ENCODE measurements at places on chromosomes 3 and 15.
A peak's percentile ranks its signal among the peaks of the same experiment; 100 is the strongest.

DNA sequence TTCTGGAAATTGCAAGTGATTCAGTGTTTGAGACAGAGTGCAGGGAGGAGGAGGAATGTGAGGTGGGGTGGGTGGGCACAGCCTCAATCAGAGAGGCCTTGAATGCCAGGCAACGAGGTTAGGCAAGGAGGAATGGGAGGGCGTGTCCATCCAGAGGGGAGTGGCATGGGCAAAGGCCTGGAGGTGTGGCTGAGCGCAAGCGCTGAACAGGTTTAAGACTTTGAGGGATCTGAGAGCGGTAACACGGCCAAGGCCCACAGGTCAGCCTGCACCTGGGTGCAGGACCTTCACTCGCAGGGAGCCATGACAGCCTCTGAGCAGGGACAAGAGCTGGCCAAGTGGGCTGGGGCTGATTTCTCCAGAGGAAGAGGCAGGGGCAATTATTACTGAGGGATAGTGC, 125.9 kb downstream of the TPRA1 start:
- no peak for DNase-seq

GRCh38 chr15:65171428-65171827, 13.7 kb downstream of the CLPX start:
- no peak for DNase-seq

DNA sequence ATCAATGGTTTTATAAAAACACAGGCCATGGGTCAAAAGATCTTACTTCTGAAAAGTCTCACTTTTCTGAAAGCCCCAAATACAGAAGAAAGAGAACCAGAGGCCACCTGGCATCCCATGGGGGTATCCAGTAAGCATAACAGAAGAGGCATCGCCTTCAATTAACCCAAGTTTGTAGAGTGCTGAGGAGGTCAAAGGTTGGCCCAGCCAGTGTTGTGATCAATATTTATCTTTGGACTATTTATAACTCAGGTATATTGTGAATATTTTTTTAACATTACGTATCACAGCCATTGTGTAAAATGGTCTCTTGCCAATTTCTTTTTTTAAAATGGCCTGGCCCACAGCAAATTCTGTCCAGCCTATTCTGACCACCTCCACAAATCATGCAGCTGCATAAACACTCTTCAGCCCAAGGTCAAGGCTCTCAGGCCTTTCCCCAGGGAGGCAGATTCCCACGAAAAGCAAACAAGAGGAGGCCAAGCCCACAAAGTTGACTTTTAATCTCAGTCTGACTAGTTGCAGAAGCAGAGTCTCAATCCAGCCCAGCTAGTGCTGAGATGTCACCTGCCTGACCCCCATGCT, 26.2 kb upstream of the SPTBN5 start:
- DNase-seq: no peak

- no peak for DNase-seq
These were observed 354.7 kb downstream of the MCTP2 start for GRCh38 chr15:94586099-94586498.

DNA sequence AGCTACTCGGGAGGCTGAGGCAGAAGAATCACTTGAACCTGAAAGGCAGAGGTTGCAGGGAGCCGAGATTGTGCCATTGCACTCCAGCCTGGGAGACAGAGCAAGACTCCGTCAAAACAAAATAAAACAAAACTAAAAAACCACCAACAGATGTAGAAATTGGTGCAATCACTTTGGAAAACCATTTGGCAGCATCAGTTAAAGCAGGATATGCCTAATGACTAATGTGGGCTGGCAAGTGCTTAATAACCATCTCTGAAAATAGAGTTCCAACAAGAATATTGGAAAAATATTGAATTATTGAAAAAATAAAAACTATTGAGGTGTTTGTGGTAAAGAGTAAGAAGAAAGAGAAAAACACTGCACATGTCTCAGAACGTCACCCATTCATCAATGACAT, 16.1 kb upstream of the RTP3 start:
- no peak for DNase-seq

DNA sequence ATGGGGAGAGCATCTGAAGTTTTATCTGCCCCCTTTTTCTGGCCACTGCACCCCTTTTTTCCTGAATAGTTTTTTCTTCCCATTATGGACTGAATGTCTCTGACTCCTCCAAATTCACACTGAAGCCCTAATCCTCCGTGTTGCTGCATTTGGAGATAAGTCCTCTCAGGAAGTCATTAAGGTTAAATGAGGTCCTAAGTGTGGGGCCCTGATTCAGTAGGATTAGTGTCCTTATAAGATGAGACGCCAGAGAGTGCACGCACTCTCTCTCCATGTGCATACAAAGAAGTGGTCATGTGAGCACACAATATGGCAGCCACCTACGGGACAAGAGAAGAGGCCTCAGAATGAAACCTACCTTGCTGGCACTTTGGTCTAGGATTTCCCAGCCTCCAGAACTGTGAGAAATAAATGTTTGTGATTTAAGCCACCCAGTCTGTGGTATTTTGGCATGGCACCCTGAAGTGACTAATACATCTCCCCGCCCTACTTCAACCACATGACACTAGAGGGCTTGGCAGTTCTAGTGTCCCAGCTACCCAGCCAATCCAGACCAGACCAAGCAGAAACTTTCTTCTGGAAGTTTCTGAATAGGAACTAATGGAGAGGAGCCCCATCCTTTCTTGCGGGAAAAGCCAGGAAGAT, 191.3 kb downstream of the PDE8A start:
- no peak for DNase-seq

- no peak for DNase-seq
These were observed 559.0 kb downstream of the PDCD6IP start for GRCh38 chr3:34357461-34357860.

- DNase-seq: peak; percentile 56
These were observed 114.9 kb upstream of the MEF2A start for GRCh38 chr15:99450896-99451358.

DNA sequence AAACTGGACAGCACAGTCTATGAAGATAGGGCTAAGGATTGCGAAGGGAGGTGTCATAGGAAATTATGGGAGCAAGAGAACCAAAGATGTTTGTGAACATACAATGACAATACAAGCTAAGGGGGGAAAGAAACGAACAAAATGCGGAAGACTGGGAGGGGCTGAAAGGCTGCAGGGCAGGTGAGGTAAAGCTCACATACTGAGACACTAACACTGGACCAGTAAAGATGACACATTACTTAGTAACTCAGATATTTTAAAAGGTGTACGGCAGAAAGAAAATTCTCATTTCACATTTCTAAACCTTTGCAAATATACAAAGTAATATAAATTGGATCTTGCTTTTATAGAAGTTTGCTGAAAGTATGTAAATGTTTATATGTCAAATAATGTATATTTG, 10.1 kb downstream of the CLDND1 start:
- no peak for DNase-seq

DNA sequence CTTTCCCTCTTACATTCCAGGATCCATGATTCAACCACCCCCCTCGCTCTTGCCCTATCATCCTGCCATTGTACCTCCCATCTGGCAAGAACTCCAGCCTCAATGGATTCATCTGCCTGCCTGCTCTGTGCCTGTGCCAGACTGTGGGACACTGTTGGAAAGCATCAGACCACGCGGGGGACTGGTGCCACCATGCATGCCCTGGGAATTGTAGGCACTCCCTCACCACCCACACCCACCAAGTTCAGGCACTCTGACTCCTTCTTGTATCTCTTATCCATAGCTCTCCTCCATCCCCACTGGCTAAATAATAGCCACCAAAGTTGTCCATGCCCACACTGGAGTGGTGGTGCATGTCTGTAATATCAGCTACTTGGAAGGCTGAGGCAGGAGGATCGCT, 143.8 kb downstream of the TPRA1 start:
- no peak for DNase-seq

- DNase-seq: no peak
These were observed 33.4 kb downstream of the CCDC33 start for GRCh38 chr15:74269362-74270035.

DNA sequence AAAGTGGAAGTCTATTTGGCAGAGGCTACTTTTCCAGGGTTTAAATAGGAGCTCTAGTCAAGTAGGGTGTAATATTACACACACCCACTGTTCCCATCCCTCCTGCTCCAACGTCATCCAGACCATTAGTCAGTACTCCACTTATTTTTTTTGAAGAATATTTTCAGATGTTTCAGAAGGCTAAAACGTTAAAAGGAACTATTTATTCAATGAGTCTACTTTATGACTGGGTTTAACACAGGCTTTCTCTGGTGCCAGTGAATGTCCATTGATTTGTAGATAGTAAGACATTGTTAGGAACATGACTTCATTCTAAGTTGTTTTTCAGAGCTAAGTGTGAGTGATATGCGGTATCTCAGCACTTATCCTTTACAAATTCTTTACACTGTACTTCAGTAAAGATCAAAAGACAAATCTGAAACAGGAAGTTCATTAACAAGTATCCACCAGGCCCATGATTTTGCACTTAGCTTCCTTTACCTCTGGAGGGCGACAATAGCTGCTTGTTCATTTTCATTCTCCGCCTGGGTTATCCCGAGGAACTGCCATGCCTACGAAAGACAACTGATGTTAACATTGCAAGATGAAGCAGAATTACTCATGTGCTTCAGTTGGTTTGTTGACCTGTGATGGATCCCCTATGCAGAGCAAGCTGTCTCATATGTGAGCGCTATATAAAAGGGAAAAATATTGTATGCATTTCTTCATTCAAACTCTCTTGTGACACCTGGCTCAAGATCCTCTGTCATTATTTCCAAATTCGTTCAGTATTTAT, 158.7 kb downstream of the USP13 start:
- DNase-seq: no peak

- DNase-seq: no peak
These were observed 44.0 kb downstream of the CCDC54 start for GRCh38 chr3:107421170-107421792.

DNA sequence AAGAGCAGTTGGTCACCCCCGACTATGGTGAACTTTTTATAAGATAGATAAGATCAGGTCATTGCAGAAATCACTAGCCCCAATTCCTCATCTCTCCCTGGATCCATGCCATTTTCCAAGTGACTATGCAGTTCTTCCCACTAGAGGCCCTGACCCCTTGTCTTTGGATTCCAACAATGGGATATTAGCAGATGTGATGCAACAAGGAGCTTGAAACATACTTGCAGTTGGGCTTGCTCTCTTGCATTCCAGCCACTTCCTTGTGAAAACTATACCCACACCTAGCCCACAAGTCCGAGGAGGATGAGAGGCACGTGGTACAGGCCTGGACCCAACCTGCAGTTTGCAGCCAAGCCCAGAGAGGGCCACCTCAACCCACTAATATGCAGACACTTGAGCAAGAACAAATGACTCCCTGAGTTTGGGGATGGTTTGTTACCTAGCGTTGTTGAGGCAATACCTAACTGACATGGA, 60.6 kb downstream of the SUCLG2 start:
- DNase-seq: no peak

GRCh38 chr3:138078901-138079344, 36.5 kb downstream of the DZIP1L start:
- DNase-seq: no peak

GRCh38 chr3:86938416-86939105, 52.4 kb downstream of the VGLL3 start:
- DNase-seq: no peak

- no peak for DNase-seq
These were observed 96.6 kb downstream of the FHIT start for GRCh38 chr3:61154457-61155198.
